Stimulated activated CD8-positive, alpha-beta memory T cell treated with anti-CD3 and anti-CD28 coated beads, Interleukin-15, amount 100 ng/mL, for 4 hours (primary cell): ENCODE measurements at places on chromosomes 1 and 21.

DNA sequence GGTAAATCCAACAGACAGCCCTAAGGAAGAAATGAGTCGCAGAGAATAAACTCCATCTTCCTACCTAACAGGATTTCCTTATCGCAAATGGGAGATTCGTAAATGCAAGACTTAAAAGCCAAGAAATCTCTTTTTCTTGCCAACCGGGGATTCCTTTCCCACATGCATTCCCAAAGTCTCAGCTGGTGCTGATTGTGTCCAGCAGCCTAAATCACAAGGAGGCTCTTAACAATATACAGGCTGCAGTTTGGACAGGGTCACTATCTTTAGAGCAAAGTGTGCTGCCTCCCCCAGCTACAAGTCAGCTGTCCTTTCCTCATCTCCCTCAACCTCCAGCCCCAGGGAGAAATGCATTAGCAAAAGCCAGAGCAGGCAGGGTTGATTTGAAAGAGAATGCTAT, 189.8 kb upstream of the PLXNA2 start:
- no peak for DNase-seq

GRCh38 chr1:9595968-9596340, 7.2 kb downstream of the TMEM201 start:
- no peak for DNase-seq

GRCh38 chr1:59368008-59368670, 71.2 kb downstream of the FGGY start:
- no peak for DNase-seq

DNA sequence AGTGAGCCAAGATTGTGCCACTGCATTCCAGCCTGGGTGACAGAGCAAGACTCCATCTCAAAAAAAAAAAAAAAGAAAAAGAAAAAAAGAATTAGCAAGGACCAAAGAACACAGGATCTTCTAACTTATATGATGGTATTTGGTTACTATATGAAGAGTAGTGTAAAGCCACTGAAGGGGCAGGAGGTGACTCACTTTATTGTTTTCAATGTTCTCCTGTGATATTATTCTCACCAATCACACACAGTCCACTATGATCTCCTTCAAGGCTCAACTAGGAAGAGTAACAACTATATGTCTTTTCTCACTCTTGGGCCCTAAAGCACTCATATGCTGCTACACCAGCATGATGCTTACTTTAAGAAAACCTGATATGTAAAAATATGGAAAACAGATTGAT, 26.7 kb downstream of the RC3H1 start:
- no peak for DNase-seq

DNA sequence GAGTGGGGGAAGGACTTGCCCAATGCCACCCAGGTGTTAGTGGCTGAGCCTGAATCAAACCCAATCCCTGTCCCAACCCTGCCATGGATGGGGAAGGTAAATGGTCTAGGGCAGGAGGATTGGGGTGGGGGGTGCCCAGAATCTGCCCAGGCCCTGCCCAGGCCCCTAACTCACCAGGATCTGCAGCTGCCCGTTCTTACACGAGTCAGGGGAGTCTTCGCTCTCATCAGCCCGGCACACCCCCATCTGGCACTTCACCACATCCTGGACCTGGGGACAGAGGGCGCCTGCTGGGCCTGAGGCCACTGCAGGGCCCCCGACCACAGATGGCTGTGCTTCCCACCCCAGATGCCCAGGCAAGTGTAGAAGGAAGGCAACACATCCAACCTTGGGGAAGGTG, 28.5 kb upstream of the COL16A1 start:
- no peak for DNase-seq

- DNase-seq = no peak
Observed at GRCh38 chr1:48730164-48730910, 46.4 kb downstream of the BEND5 start.

- no peak for DNase-seq
Observed at GRCh38 chr1:28417441-28417922, 47.9 kb downstream of the PHACTR4 start.

DNA sequence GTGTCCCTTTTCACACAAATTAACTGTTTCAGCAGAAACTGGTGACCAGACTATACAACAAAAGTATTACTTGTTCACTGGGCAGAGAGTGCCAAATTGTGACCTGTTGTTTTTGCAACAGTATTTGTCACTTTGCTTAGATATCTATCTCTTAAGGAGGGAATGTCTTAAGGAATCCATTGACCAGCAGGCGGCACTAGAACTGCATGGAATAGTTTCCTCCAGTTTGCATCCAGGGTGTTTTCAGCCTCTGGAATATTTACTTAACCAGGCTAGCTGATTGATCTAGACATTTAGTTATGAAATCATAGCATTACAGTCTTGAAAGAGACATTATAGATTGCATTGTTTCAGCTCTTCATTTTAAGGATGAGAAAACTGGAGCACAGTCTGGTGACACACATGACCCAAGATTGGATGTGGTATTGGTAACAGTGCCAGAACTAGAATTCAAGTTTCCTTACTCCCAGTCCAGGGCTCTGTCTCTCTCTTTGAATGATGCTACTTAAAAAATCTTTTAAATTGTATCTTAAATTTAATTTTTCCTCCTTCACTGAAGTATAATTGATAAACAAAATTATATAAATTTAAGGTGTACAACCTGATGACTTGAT, 16.9 kb downstream of the RPTN start:
- DNase-seq = no peak

- DNase-seq = no peak
Observed at GRCh38 chr1:245987577-245987976, 519.5 kb downstream of the SMYD3 start.

DNA sequence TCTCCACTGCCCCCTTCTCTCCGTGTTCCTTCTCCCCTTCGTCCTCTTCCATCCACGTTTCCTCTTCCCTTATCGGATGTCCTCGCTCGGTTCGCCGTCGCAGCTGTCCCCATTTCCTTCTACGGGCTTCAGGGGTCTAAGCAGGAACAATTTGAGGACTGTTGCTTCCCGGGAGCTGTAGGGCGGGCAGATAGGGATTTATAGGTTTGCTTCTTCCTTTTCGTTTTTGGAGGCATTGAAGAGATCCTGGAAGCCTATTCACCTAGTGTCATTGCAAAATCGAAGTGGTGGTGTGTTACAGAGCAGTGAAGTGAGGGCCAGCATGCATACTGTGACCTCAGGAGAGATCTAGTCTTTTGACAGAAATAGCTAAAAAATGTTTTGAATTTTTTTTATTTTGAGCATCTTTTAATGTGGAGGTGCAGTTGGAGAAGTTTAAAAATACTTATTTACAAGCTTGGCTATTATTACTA, 897 bp downstream of the ZYG11B start:
- no peak for DNase-seq

DNA sequence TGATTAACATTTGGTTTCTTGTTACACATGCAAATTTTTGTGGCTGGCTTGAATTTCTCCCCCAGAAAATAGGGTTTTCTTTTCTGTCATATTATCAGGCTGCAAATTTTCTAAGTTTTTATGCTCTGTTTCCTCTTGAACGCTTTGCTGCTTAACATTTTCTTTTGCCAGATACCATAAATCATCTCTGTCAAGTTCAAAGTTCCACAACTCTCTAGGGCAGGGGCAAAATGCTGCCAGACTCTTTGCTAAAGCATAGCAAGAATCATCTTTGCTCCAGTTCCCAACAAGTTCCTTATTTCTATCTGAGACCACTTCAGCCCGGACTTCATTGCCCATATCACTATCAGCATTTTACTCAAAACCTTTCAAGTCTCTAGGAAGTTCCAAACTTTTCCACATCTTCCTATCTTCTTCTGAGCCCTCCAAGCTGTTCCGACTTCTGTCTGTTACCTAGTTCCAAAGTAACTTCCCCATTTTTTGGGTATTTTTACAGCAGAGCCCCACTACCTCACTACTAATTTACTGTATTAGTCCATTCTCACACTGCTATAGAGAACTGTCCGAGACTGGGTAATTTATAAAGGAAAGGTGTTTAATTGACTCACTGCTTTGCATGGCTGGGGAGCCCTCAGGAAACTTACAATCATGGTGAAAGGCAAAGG, 486.9 kb upstream of the NCAM2 start:
- no peak for DNase-seq

DNA sequence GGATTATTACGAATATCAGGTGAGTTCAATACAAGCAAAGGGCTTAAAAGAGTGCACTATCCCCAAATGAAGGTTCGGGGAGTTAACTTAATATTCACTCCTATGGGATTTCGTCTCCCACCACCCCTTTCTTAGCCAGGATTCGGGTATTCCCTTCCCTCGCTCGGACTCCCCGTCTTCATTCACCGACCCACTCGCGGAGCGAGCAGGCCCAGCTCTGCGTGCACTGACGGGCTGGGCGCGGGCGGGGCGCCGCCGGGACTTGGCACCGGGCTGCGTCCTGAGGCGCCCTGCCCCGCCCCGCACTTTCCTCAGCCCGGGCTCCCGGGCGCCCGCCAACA, 7.7 kb upstream of the MPZL1 start:
- DNase-seq = peak; percentile 60

GRCh38 chr21:21182401-21183010, 184.3 kb downstream of the NCAM2 start:
- no peak for DNase-seq

DNA sequence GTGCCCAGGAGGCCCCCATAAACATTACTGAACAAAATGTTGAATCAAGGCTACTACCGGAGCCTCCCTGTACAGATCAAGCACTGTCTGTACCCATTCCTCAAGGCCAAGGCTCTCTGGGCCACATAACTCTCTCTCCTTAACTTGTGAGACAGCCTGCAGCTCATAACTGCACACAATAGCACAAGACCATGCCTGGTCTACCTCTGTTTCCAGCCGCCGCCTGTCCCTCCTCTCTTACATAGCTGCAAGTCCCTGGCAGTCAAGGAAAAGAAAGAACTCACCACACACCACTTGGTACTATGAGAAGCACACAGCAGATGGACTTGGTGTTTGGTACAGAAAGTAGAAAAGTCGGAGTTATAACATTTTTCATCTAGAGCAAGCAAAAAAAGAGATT, 91.1 kb downstream of the SSBP3 start:
- DNase-seq = no peak

DNA sequence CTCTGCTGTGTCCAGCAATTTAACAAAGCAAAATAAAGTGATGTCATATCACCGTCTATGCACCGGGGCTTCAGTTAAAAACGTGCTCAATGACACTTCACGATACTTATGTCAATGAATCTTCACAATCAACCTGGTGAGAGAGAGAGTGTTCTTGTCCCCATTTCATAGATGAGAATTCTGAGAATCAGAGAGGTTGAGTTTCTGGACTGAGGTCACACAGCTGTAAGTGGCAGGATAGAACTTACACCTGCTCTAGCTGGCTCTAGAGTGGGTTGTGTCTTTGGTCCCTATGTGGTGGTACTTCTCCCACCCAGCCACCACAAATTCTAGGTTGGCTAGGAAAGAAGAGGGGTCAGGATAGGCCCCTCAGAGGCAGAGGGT, 5.2 kb downstream of the NTRK1 start:
- no peak for DNase-seq

DNA sequence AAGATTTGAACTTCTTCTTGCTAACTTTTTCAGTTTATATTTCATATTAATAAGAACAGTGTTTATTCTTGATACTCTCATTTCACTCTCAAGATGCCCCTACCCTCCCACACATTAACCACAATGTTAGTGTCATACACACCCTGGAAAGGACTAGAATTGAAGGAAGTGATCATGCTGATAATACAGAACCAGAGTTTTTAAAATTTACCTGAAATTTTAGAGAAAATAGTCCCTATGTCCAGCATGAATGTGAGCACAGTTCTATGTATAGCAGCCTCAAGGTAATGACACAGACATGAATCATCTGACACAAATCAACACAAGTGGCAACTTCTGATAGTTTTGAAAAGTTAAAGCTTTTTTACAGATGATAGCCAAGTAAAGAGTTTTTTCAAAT, 26.0 kb downstream of the RGS1 start:
- no peak for DNase-seq

- no peak for DNase-seq
Observed at GRCh38 chr21:19463966-19464365, 1060.4 kb upstream of the TMPRSS15 start.

GRCh38 chr1:150820730-150821512, 12.9 kb upstream of the CTSK start:
- no peak for DNase-seq
